ENCODE measurements at places on chromosomes 5 and 9.

GRCh38 chr9:33129886-33130881 is 37.0 kb downstream of the B4GALT1 start:
- no peak for DNase-seq

GRCh38 chr5:118060833-118061232 is 927.5 kb downstream of the DTWD2 start:
- no peak for DNase-seq

- DNase-seq: no peak
Measured at GRCh38 chr9:126151686-126152134, 174.9 kb upstream of the MVB12B start.

DNA sequence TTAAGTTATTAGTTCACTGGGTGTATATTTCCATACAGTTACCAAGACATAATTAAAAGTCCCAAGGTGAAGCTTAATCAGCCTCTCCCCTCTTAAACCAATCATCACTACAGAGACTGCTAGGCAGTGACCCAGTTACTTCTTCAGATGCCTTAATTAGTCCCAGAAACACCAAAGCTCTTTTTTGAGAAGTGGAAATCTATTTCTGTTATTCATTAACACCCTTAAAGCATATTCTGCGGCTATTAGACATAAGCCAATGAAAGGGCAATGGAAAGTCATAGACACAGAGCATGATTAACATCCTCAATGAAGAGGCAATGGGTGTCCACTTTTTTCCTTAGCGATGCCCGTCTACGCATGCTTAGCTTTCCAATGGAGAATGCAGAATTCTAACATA is 48.3 kb upstream of the DNAH5 start:
- DNase-seq: no peak

DNA sequence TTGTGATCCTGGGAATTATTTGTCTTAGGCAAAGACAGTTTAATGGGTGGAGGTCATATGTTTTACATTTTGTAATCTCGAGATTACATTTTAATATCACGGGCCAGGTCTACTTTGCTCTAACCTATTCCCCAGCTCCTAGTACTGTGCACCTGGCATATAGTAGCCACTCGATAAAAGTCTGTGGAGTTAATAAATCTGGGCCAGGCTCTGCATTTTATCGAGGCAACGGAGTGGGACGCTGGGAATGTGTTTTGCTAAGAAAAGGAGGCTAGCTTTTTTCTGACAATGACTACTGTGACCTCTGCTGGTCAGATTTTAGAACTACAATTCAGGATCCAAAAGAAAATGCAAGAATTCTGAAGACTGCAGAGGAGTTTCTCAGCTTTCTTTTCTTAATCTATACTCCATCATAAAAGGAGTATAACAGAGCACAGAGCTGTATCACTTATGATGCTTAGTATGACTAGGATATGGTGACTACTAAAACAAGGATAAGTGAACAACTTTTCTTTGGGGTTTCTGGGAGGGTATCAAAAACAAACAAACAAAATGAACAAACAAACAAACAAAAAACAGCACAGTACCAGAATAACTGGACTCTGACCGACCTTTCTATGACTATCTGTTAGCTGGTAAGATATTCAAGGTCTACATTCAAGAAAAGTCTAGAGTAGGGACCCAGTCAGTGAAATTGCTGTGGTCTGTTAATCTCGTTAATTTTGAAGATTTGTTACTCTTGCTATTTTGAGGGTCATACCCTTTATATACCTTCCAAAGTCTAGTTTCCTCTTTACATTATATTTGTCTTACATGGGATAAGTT is 46.1 kb upstream of the CER1 start:
- no peak for DNase-seq

Data from activated CD4-positive, CD25-positive, alpha-beta regulatory T cell treated with anti-CD3 and anti-CD28 coated beads, Interleukin-2, amount 50 U/mL, for 72 hours (primary cell).